ENCODE measurements at places on chromosomes 3 and 15.

- no peak for DNase-seq
Measured at GRCh38 chr3:187406927-187407326, 38.7 kb downstream of the RTP4 start.

DNA sequence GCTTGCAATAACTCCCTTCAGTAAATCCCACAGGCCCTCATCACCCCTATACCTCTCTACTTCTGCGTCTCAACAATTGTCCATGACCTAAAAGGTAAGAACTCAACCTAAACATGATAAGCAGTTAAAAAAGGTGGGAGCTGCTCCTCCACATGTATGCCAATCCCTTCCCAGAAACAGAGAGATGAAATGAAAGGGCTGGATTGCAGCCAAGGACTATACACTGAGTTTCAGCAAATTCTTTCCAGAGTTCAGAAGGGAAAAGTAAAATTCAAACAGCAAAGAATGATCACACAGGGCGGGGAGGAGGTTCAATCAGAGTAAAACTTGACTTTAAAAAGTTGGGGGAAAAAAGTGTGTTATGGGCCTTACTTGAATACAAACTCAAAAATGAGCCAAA is 27.5 kb downstream of the PLOD2 start:
- no peak for DNase-seq

- no peak for DNase-seq
Measured at GRCh38 chr3:64908251-64908685, 220.5 kb upstream of the ADAMTS9 start.

- DNase-seq = no peak
Measured at GRCh38 chr15:64251121-64251520, 88.3 kb upstream of the PPIB start.

- DNase-seq = no peak
Measured at GRCh38 chr15:66864086-66864830, 162.2 kb downstream of the SMAD6 start.

DNA sequence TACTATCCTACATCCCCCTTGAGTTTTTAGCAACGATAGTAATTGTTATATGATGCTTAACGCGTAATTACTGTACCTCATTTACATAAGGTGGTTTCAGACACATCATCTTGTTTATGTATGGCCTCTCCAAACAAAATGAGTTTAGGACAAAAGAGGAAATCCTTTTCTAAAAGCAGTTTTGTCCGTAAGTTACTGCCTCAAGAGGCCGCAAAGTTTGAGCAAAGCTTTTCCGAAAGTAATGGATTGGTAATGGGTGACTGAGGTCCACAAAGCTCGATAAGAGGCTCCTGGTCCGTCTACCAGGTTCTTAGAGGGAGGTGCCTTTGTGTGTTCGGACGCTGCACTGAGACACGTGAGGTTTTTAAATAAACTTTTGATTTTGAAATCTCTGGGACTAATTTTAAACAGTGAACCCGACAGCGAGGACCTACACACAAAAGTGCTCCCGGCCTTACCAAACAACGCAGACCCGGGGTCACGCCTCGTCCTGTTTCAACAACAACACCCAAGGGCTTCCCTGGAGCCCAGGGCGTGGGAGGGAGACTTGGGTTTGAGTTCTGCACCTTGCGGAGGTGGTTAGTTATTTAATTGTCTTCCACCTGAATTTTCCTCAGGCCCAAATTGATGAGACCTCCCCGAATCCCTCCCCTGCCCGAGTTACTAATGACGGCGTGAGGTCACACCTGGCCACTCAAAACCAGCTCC is 456 bp upstream of the C15orf61 start:
- no peak for DNase-seq

DNA sequence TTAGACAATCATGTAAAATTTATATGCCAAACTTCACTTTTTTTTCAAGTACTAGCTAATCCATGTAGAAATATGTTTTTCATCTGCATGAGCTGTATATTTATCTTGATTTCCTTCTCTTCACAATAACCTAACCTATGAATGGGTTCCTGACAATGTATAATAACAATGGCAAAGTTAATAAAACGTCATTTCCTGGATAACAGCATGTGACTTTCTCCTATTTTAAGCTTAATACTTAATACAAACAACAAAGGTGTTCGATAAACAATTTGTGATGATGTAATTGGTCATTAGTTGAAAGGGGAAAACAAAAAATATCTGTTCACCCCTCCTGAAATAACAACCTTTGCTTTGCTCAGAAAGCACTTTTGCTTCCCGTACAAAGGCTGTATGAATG is 20.4 kb downstream of the CD200 start:
- DNase-seq = no peak

DNA sequence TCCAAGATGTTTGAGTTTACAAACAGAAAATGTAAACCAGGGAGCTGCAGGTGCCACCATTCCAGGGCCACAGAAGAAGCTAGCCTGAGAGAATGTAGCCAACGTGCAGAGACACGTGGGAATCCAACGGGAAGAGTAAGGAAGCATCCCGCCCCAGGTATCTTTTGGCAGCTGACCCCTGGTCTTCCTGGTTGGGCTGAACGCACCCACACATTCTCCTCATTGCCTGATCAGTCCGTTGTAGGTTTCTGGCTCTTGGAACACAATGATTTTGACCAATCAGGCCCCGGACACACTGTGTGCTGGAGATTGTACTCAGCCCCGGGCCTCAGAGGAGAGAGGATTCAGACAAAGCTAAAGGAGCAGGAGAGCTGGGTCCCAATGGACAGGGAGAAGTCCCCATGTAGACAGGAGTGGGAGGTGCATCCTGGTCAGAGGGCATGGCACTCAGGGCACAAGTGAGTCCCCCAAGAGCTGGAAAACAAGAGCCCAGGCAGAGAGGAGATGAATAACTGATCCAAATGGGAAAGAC is 102.3 kb downstream of the TPRA1 start:
- no peak for DNase-seq

Measured in iPS DF 6.9 (cell line).